H4 (cell line): ENCODE measurements at places on chromosomes 13 and 19. TPM values are rescaled to one million over a fixed set of nuclear protein-coding genes. Genes with fewer than 3 reads are reported as not detected.

GRCh38 chr13:49528161-49528560 lies 32.4 kb downstream of the PHF11 start:
- no peak for DNase-seq

DNA sequence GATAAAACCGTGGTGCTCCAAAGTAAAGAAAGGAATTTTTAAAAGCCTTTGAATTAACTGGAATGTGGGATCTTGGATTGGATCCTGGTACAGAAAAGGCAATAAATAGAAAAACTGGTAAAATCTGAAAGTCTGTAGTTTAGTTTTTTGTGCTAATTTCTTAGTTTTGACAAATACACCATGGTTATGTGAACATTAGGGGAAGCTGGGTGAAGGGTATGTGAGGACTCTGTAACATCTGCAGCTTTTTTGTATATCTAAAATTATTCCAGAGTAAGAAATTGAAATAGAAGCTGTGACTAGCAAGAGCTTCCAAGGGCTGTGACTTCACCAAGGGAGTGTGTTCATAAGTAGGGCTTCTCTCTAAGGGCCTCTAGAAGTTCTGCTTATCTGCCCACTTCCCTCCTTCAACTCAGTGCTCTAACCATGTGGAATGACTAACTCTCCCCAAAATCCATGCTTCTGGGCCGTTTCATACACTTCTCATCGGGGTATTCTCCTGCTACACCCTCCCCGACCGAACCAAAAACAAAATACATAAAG lies 26.5 kb downstream of the ARHGAP35 start:
- no peak for DNase-seq

GRCh38 chr13:114064450-114065140 lies 67.8 kb downstream of the RASA3 start:
- DNase-seq, result peak; percentile 27

GRCh38 chr13:111886217-111886945 lies 180.6 kb upstream of the SOX1 start:
- no peak for DNase-seq

The ZIM2 gene
- 0.14 and 0.31 TPM in 2 replicates for total RNA-seq

GRCh38 chr19:751501-752341 lies 809 bp downstream of the MISP start:
- DNase-seq, result peak; percentile 62

GRCh38 chr19:3054972-3055740 lies 7.1 kb downstream of the TLE5 start:
- no peak for DNase-seq

DNA sequence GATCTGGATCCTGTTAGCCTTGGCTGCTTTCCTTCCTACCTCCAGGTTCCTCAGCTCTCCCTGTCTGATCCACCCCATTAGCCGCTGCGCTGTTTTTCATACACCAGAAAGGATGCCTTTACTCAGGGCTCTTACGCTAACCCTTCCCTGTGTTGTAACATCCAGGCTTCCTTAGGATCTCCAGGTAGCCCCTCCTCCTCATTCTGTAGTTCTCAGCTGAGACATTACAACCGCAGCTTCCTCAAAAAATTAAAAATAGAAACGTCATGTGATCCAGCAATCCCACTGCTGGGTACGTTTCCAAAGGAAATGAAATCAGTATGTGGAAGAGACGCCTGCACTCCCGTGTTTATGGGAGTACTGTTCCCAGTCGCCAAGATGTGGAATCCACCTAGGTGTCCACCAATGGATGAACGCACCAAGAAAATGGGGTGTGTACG lies 18.4 kb upstream of the MYADM start:
- peak; percentile 87 for DNase-seq

GRCh38 chr19:33887891-33888290 lies 91.2 kb downstream of the KCTD15 start:
- no peak for DNase-seq

- no peak for DNase-seq
These were observed at the start of gene CKM for GRCh38 chr19:45322744-45323281. Gene CKM, minus strand, starts transcription at chr19:45322875. Its CDS starts 3,162 bp downstream, at chr19:45319713.

DNA sequence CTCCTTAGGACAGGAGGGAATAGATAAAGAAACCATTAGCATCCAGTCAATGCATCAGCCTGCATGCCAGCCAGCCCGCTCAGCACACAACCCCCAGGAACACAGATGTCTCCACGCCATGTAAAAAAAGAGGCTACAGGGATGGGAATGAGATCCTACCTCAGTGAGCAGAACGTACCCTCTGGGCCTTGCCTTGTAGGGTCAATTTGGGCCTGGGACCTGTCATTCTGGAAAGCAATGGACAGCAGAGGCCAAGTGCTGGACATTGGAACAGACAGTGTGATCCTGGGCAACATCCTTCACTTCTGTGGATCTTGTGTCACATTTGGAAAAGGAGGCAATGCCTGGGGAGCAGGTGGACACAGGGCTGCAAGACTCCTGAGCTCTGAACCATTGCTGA lies 26.0 kb downstream of the VSTM2B start:
- DNase-seq, result no peak

DNA sequence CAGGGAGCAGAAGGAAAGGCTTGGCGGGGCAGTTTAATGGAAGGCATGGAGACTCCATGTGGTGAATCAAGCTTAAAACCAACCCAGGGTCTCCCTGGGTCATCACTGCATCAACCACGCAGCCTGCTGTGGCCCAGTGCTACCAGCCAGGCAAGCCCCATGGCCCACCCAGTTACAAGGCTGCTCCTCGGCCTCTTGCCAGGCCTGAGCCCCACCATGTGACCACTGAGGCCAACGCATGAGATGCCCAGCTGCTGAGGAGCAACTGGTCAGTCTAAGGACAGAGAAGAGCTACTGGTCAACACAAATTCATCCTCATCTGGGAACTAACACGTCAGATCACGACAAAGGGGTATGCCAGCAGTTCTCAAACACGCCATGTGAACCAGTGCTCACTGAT lies 15.4 kb upstream of the KPTN start:
- no peak for DNase-seq

DNA sequence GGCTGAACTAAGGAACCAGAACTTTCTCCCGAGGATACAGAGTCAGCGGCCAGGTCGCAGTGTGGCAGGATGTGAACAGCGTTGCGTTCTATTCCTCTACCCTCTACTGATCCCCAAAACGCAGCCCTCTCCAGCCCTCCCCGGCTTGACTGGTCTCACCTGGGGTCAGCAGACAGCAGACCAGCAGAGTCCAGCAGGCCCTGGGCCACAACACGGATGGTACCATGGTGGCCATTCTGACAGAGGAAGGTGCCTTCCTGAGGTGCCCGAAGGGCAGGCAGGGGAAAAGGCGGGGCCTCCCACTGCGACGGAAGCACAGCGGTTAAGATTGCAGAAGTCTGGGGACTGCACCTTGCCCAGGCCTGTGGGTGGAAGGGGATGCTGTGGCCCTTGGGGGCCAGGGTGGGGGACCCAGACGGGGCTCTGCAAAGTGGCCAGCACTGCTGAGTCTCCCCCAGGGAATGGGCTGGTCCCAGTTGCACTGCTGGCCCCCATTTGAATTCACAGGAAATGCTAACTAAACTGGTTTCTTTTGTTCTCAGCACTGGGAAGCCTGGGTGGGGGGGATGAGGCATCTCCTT lies at the start of gene ICAM3:
TSS of gene ICAM3 (minus strand) at position 245 of the 581 bp plus-strand sequence. CDS start at position 235, 10 bp downstream.
- DNase-seq, result no peak

The PROZ gene
- not detected in 2 replicates for total RNA-seq

The ERVK3-1 gene
- total RNA-seq, result 96.6 and 120 TPM in 2 replicates

DNA sequence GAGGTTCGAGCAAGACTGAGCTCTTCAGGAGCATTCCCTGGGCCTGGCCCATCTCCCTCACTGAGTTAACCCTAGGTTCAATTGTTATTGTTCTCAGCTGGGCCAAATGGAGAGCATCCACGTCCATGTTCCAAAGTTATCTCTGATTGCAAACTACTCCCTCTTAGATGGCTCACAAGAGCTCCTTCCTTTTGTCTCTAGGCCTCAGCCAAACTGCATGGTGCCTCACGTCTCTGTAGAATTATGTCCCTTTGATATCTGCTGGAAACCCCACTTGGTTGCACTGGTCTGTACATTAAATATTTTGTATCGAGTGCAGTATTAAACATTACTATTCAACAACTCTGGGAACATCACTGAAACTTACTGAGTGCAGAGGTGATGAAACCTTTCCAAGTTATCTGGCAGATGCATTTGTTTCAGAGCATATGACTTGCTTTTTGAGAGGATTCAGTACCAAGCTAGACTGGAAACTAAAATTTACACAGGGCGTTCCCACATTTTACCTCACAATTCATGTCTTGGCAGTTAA lies 38.1 kb downstream of the DOCK9 start:
- DNase-seq, result no peak

DNA sequence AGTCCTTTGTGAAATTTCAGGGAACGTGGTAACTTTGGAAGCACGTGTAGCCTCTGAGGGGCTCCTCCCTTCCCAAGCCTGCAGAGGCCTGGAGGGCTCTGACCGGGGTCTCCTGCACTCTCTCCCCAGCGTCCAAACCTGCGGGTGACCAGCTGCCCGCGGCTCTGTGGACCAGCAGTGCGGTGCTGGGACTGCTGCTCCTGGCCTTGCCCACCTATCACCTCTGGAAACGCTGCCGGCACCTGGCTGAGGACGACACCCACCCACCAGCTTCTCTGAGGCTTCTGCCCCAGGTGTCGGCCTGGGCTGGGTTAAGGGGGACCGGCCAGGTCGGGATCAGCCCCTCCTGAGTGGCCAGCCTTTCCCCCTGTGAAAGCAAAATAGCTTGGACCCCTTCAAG lies 2.7 kb upstream of the TPGS1 start:
- DNase-seq, result no peak

GRCh38 chr19:48968179-48968661 lies 3.1 kb downstream of the FTL start:
- no peak for DNase-seq

DNA sequence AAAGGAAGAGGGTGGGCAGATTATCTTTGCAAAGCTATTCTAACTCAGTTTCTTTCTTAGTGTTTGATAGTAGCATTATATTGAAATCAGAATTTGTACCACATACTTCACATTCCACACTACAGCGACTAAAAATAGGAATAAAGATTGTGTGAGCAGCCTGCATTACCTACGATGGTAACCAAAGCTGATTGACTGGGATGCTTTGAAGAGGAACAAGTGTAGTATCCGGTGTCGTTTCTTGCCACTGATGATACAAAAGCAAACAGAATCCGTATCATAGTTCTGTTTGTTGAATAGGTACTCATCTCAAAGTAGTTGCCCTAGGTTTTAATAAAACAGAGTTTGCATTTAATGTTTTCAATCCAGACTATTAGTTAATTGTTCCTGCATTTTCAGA lies 51.2 kb downstream of the FLT3 start:
- no peak for DNase-seq

The LHB gene
- total RNA-seq, result not detected in 2 replicates

DNA sequence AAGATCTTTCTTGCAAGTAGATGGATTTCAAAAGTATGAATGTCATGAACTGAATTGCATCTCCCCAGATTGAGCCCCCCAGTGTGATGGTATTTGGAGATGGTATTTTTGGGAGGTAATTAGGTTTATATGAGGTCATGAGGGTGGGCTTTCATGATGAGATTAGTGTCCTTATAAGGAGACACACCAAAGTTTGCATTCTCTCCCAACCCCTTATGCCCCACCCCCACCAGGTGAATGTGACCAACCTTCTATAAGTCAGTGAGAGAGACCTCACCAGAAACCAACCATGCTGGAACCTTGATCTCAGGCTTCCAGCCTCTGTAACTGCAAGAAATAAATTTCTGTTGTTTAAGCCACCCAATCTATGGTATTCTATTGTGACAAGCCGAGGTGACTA lies 71.3 kb upstream of the POSTN start:
- no peak for DNase-seq

- DNase-seq, result no peak
These were observed 242.1 kb downstream of the KLF5 start for GRCh38 chr13:73300718-73301425.

The IGFL2 gene
- not detected in 2 replicates for total RNA-seq

GRCh38 chr13:95784161-95784899 lies 107.4 kb downstream of the DNAJC3 start:
- DNase-seq, result peak; percentile 76

DNA sequence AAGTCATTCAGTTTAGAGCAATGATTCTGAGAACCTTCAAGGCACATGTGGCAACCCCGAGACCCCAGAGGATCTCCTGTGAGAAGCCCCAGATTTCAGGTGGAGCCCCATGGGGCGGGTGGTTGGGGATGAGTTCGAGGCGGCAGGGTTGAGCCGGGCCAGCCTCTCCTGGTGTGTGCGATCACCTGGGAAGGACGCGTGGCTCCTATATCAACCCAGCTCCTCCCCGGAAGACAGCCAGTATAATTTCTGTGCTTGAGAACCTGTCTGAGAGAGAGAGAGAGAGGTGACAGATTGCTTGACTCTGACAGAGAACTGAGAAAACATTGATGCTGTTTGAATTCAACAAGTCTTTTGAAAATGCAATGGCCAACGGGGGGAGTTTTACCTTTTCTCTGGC lies 89.0 kb downstream of the TEX29 start:
- DNase-seq, result no peak

The SULT2A1 gene
- not detected in 2 replicates for total RNA-seq

DNA sequence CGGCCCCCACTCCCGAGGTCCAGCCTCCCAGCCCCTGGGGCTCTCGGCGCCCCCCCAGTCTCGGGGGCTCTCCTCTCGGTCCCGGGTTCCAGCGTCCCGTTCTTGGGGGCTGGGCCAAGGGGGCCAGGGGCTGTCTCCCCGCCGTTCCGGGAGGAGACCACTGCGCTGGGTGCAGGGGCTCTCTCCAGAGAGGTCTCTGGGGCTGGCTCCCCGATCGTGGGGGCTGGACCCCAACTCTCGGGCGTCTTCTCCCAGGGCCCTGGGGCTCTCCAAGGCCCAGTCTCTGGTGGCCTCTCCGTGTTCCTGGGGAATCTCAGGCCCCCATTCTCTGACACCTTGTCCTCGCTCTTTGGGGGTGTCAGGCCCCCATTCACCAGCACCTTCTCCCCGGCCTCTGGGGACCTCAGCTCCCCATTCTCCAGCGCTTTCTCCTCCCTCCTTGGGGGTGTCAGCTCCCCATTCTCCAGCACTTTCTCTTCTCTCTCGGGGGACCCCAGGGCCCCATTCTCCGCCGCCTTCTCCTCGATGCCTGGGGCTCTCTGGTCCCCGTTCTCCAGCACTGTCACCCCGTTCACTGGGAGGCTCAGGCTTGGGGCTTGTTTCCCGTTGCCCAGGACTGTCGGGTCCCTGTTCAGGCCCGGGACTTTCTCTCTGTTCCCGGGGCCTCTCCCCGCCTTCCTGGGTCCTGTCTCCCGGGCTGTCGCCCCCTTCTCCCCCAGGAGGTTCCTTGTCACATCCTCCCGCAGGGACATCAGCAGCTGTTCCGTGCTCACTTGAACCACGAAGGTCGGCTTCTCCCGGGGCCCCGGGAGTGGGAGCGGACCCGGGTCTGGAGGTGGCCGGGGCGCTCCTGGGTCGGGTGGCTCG lies 13.7 kb downstream of the LMTK3 start:
- no peak for DNase-seq
